ENCODE measurements at places on chromosomes 12 and 14.

DNA sequence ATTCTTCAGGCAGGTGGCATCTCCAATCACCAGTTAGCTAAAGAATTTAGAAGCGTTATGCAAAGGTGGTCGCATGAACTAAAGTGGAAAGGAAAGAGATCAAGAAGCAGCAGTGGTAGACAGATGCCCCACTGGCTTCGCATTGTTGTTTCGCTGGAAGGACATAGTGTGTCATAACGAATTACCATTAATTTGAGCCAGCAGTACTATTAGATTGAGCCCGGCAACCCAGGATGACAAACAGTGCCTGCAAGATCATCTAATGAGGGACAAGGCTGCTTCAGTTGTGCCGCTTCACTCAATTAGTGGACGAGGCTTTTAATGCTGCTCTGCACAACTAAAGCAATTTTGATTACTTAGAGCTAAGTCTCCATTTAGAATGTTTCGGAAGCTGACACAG is 274.5 kb upstream of the SOX5 start:
- DNase-seq, result no peak

GRCh38 chr12:3040026-3040656 is 37.0 kb upstream of the TSPAN9 start:
- no peak for DNase-seq

DNA sequence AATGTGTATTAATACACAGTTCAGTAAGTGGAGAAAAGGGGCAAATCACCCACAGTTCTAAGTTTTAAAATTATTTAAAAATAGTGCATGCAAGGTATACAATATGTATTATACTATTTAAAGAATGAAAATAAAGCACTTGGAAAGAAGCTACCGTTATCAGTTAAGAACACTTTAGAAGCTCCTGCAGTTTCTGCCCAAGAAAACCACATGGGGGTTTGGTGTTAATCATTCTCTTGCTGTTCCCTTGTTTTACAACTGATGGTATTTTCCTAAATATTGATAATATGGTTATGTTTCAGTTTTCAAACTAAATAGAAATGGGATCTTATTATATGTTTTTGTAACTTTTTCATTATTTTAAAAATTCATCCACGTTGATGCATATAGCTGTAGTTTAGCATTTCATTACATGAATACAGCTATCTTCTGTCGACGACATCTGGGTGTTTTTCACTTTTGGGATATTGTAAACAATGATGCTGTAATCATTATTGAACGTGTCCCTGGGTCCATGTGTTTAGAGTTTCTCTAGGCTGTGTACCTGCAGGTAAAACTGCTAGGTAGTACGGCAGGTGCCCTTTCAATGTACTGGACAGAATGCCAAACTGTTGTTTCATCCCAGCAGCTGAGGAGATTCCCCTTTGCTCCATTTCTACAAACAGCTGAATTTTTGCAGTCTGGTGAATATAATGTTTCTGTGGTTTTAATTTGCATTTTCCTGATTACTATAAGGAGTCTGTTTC is 64.1 kb downstream of the APPL2 start:
- DNase-seq, result no peak

DNA sequence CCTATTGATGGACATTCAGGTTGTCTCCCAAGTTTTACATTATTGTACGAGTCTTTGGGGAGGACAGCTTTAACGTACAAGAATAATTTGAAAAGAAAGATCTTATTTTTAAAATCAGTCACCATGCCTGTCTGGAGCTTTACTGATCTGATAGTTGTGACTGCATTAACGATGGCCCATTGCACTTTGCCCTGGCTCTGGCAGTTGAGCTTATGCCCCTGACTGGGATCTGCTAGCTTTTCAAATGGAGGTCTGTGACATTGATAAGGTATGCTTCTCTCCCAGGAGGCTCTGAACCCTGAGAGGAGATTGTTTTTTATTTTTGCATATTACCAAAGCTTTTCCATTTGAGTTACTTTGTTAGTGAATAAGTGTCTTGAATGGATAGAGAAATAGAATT is 17.9 kb upstream of the RAB3IP start:
- DNase-seq, result no peak

- no peak for DNase-seq
Observed at GRCh38 chr12:154058-154457, 59.9 kb downstream of the SLC6A12 start.

GRCh38 chr12:32298917-32299316 is 100.4 kb upstream of the FGD4 start:
- no peak for DNase-seq

GRCh38 chr12:27272373-27273028 is 28.4 kb downstream of the STK38L start:
- no peak for DNase-seq

DNA sequence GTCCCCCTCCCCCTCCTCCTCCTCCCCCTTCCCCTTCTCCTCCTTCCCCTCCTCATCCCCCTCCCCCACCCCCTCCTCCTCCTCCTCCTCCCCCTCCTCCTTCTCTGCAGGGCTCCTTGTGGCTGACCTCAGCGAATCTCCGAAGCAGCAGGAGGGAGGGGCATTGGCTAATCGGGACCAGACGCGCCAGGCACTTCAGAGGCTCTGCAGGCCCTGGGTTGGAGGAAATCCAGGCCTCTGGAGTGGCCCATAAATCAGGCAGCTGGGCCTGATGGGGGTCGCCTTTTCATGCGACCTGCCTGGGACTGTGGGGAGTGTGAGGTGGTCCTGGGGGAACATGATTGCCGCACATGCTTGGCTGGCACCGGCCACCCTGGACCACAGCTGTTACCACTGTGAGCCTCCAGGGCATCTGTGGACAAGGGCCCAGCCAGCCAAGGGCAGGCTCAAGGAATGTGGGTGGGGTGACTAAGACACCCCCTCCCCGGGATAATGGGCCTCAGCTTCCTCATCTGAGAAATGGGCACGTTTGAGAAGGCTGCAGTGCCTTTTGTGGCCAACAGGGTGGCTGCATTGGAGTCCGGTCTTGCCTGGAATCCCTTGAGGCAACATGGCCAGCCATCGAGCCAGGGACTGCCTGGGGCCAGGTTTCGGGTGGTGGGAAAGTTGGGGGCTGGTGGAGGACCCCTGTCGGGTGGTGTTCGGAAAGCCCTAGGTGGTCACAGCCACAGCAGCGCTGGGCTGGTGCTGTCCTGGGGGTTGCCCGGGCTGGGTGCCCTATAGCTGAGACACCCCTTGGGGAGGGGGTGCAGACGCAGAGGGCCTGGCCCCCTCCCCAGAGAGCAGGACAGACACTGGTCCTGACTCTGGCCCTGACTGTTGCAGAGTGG is 12.0 kb downstream of the KIF26A start:
- DNase-seq, result no peak

GRCh38 chr14:39006721-39007410 is 96.2 kb downstream of the SEC23A start:
- DNase-seq, result no peak

GRCh38 chr14:84483072-84483420 is 1046.9 kb upstream of the FLRT2 start:
- DNase-seq, result no peak

GRCh38 chr12:120980800-120981368 is 2.5 kb downstream of the HNF1A start:
- DNase-seq, result no peak

- DNase-seq, result no peak
Observed at GRCh38 chr12:132522592-132523380, 32.8 kb downstream of the FBRSL1 start.

- DNase-seq, result no peak
Observed at GRCh38 chr12:3432868-3433267, 58.1 kb upstream of the PRMT8 start.

DNA sequence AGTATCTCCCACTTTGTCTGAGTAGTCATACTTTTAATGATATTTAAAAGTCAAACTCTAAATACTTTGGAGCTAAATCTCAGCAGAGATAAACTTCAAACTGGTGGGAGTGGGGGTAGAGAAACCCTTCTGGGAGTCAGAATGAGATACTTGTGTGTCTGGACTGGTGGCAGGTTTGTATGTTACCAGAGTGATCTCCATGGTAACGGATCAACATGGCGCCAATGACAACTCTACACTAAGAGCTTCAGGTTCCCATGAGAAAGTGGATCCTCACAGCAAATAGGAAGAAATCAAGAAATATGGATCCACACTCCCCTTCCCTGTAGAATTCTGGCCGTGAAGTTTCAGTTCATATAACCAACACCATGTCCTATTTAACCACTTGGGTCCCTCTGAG is 121.9 kb downstream of the ETV6 start:
- no peak for DNase-seq

DNA sequence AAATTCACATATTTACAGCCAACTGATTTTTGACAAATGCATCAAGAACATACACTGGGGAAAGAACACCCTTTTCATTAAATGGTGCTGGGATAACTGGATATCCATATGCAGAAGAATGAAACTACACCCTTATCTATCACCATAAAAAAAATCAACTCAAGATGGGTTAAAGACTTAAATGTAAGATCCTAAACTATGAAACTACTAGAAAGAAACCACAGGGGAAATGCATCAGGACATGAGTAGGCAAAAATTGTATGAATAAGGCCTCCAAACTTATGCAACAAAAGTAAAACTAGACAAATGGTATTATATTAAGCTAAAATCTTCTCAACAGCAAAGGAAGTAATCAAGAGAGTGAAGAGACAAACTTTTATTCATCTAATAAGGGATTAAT is 242.6 kb downstream of the CPNE8 start:
- no peak for DNase-seq

- no peak for DNase-seq
Observed at GRCh38 chr14:81303258-81303935, 82.6 kb upstream of the GTF2A1 start.

DNA sequence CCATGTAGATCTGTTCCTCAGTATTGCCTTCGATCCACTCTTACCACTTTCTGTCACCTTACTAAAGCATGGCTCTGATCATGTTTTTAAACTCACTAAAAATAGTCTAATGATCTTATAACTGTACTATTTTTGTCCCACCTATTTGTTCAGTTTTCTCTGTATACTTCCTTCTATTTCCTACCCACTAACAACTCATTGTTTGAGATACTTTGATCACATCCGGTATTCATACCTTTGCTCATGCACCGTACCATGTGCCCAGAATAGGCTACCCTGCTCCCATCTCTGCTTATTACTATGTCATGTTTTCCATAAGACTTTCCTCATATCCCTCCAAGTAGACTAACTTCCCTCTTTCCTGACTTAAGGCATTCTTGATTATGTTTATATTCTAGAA is 128.6 kb downstream of the MED13L start:
- DNase-seq, result no peak

DNA sequence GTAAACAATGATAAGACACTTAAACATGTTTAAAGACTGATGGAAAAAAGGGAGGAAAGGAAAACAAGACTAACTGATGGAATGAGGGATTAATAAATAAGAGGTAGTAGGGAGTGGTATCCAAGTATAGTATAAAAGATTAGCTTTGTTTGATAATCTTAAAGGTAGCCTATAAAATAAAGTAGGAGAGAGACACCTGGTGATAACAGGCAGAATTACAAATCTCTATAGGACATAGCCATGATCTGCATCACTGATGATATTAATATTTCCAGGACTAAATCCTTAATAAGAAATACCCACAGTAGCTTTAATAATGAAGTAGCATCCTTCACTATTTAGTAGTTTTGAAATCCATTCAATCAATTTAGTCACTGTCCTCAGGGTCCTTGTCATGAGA is 30.4 kb downstream of the DLGAP5 start:
- no peak for DNase-seq

GRCh38 chr14:66405158-66405557 is 81.0 kb upstream of the CCDC196 start:
- no peak for DNase-seq

DNA sequence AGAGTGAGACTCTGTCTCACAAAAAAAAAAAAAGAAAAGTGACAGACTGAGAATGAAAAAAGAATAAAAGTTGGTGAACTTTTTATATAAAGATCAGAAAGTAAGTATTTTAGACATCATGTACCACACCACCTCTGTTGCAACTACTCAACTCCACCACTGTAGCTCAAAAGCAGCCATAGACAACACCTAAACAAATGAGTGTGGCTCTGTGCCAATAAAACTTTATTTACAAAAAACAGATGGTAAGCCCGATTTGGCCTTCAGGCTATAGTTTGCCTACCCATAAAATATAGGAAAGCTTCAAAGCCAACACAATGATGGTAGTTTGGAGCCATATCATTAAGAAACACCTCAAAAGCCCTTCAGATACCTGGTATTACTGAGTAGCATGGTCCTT is 154.5 kb upstream of the FOXN3 start:
- DNase-seq, result no peak

DNA sequence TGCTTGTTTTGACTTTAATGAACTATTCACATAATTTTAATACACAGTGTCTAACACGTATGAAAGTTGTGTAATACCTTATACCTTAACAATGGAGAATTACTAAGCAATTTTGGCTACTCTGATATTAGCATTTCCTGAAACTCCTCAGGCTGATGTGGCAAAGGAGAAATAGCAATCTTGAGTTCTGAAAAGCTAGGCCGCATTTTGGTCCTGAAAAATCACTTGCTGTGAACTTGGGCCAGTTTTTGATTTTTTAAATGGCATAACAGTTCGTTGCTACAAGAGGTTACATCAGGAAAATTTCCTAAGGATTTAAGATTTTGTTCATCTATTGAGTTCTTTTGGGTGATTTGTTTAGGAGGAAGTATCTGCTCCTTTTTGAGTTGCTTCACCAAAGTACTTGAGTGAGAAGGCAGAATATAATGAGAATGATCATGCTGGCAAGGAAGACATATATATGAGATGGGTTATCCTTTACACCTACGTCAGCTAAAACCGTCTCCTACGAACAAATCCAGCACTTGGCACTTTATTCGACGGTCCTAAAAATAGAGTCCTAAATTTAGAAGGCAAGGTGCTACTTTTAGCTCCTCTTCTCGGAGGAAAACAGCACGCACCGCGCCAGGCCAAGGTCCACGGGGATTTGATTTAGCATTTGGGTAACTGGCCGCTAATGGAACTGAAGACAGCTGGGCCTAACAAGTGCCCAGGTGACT is 32.2 kb downstream of the MIA2 start:
- DNase-seq, result no peak

DNA sequence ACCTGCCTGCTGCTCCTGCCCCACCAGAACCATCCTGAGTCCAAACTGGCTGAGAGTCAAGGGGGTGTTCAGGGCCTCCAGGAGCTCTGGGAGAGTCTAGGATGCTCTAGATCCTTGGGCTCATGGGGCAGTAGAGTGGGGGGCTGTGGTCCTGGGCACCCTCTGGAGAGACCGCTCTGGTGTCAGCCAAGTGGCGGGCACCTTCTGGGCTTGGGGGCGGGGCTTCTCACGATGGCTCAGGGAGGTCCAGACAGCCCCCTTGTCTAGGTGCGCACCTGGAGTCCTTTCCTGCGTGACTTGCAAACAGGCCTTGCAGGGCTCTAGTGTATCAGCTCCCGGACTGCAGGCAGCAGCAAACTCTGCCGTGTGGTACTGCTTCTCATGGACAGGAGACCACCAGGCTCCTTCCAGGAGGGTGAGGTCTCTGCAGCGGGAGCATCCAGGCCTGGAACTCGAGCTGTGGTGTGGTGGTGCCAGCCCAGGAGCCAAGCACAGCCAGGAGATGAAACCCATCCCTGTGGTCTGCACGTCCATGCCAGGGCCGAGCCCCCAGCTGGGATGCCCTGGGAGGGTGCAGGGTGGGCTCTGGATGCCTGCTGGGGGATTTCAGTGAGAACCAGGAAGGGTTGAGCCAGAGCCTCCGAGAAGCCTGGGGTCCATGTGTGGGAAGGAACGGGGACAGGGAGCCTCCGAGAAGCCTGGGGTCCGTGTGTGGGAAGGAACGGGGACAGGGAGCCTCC is 15.0 kb downstream of the PACS2 start:
- DNase-seq, result no peak

GRCh38 chr12:79527473-79527872 is 163.3 kb downstream of the PAWR start:
- DNase-seq, result no peak

All from effector memory CD4-positive, alpha-beta T cell (primary cell).